ENCODE measurements at places on chromosomes 7 and 10.

DNA sequence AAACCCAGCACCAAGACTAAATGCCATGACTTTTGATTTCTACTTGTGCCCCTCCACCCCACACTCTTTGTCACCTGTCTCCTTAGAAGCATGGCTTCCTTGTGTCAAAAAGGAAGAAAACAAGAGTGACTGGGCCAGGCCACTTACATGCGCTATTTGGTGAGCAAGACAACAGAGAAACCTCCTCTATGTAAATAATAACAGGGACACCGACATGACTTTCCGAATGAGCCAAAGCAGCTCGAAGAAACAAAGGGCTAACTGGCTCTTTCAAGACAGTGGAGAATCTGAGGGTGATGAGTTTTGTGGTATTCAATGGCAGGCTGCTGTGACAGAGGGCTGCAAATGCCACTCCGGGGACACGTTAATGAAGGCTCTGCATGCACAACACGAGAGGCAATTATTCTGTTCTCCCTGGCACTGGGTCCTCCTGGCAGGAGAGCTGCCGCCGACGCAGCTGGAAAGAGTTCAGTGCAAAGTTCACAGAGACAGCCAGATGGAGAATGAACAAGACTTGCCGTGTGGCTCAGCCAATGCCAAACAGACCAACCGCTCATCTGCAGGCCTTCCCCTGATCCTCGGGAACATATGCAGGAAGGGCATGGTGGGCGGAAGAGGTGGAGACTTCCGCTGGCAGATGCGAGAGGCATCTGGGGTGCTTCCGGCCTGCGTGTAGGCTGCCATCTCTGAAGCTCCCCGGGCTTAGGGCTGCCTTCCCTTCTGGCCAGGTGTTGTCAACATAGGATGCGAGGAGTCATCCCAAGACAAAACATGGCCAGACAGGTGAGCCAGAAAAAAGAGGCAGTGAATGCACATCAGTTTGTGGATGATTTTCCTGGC is 59.1 kb upstream of the SMNDC1 start:
- no peak for DNase-seq

- no peak for DNase-seq
Measured at GRCh38 chr7:87600130-87601124, at the start of gene ABCB1. Gene ABCB1, minus strand, starts transcription at chr7:87600884. Its CDS starts 700 bp downstream, at chr7:87600184.

GRCh38 chr10:121406823-121407545 is 191.3 kb downstream of the FGFR2 start:
- DNase-seq, result no peak

DNA sequence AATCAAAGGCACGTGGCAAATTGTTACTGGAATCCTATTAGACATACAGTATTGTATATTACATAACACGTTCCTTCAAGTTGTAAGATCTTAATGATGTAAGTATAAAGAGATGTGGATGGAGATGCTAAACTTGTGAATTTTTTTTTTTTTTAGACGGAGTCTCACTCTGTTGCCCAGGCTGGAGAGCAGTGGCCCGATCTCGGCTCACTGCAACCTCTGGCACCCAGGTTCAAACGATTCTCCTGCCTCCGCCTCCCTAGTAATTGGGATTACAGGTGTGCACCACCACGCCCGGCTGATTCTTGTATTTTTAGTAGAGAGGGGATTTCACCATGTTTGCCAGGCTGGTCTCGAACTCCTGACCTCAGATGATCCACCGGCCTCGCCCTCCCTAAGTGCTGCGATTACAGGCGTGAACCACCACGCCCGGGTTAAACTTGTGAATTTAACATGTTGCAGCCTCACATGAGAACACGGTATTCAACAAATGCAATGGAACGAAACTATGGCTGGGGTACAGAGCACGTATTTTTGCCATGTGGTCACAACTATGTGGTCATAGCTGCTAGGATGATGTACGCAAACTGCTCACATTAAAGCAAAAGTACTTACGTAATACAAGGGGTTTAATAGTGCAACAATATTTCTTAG is 818 bp upstream of the SUPV3L1 start:
- DNase-seq, result no peak

DNA sequence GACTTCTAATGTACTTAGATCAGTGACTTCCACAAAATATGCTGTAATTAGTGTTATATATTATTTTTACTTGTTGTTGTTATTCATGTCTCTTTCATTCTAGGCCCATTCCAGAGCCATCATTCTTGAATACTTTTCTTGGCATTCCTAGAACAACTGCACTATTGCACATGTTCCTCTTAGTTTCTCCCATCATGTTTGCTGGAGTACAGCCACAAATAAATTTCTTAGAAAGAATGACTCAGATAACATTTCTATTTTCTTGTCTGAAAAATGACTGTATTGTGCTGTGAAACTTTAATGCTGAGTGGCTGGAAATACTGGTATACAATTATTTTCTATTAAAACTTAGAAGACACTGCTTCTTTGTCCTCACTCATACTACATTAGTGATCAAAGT is 651.0 kb upstream of the STEAP1 start:
- DNase-seq, result no peak

GRCh38 chr7:97460433-97460832 is 271.5 kb upstream of the TAC1 start:
- DNase-seq, result no peak

GRCh38 chr7:34841326-34841725 is 183.3 kb downstream of the NPSR1 start:
- DNase-seq, result no peak
